ENCODE measurements at places on chromosomes 3 and 15.

- DNase-seq: no peak
Observed at GRCh38 chr15:63791228-63791627, 42.5 kb downstream of the HERC1 start.

GRCh38 chr3:18445401-18446148 lies 20.4 kb upstream of the SATB1 start:
- DNase-seq: no peak

- DNase-seq: no peak
Observed at GRCh38 chr3:43123895-43124294, 18.0 kb upstream of the POMGNT2 start.

GRCh38 chr15:85036716-85037115 lies 55.1 kb downstream of the PDE8A start:
- DNase-seq: no peak

- DNase-seq: no peak
Observed at GRCh38 chr3:70571696-70572095, 259.3 kb upstream of the MDFIC2 start.
